ENCODE measurements at places on chromosomes 5 and 9.

- DNase-seq: no peak
Observed at GRCh38 chr5:141713616-141714309, 31.7 kb upstream of the ARAP3 start.

GRCh38 chr5:55907927-55908326 is 56.8 kb downstream of the IL31RA start:
- no peak for DNase-seq

DNA sequence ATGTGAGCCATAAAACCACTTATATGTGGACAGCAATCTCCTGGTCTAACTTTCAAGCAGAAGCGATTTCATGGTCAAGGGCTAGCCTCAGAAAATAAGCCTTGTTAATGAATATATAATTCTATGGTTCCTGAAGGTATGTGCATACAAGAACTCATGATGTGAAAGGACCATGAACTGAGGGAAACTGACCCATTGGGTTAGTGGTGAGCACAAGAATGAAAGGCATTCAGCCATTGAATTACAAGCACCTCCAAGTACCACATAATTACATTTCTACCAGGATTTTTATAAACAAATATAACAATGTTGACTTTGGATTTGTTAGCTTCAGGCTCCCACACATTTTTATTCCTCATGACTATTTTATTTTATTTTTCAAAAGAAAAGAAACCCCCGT is 459.0 kb downstream of the TLE4 start:
- no peak for DNase-seq

DNA sequence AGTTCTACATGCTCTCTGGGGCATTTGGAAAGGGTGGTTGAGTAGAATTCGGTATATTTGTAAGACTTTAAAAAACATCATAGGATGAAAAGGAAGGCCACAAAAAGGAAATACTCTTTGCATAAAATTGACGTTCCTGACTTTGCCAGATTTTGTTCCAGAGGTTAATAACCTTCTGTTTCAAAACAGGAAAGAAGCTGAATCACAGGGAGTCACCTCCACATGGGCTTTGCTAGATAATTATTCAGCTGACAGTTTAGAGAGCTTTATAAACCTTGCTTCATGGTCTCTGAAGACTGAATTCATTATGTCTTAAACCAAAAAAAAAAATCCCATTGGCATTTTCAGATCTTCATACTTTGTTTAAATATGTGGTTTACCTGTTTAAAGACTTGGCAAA is 203.7 kb downstream of the SEMA6A start:
- no peak for DNase-seq

- DNase-seq: no peak
Observed at GRCh38 chr5:93805616-93806379, 64.4 kb upstream of the POU5F2 start.

DNA sequence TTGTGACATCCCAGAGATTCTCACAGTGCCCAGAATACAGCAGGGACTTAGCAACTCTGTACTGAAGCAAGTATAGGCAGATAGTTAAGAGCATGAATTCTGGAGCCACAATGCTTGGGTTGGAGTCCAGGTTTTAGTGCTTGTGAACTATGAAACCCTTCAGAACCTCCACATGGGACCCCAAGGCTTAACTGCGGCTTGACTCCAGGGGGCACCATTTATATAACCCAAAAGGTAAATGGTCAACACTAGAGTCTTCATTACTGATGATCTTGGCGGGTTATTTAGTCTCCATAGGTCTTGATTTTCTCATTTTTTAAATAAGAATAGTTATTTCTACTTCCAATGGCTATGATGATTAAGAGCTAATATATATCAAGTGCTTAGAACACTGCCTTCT is 390.3 kb downstream of the TAF11L14 start:
- DNase-seq: no peak

- peak; percentile 90 for DNase-seq
Observed at GRCh38 chr9:4297151-4297785, 2.6 kb downstream of the GLIS3 start.

DNA sequence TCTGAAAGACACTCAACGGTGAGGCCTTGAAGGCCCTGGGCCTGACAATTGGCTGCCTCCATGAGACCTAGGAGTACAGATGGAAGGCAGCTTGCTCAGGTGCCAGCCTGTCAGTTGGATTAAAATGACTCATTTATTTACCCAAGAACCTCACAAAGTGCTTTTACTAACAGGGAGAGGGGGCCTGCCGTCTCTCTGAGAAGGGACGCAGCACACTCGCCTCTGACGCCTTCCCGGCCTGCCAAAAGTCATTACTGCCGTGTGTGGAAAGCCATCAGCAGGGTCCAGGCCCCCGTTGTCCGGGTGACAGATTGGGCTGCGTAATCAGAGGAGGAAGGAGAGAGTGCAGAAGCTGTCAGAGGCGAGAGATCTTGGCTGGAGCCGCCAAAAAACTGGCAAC is 32.4 kb downstream of the DDX31 start:
- DNase-seq: no peak

DNA sequence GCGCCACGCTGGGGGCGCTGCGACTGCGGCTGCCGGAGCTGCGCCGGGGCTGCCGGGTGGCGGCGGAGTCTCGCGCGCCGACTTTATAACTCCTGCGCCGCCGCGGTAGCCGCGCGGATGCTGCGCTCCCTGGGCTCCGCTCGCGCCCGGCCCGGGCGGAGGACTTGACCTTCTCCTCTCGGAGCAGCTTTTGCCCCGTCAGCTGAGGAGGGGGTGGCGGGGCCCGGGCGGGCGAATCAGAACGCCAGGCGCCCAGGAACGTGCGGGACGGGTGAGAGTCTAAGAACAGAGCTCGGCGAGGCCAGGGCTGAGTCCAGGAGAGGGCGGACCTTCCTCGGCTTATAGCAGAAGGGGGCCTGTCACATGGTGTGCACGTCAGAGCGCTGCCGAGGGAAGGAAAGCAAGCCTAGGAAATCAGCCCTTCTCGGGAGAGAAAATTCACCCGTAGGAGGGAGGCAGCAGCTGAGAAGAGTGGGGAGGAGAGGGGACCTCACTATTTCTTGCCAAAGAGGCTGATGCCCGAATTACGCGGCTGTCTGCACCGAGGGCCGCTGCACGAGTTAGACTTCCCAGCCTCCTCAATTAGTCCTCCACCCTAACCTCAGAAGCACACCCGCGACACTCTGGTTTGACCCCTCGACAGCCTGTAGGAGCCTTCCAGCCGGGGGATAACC is at the start of gene FOXD1:
Gene FOXD1, minus strand, starts transcription at position 315 of the 674 bp plus-strand sequence. CDS start 415 bp downstream, outside the sequence.
- peak; percentile 99 for DNase-seq

GRCh38 chr5:34867660-34868059 is 28.7 kb downstream of the TTC23L start:
- DNase-seq: no peak

GRCh38 chr5:16577677-16578076 is 39.1 kb downstream of the RETREG1 start:
- DNase-seq: no peak

DNA sequence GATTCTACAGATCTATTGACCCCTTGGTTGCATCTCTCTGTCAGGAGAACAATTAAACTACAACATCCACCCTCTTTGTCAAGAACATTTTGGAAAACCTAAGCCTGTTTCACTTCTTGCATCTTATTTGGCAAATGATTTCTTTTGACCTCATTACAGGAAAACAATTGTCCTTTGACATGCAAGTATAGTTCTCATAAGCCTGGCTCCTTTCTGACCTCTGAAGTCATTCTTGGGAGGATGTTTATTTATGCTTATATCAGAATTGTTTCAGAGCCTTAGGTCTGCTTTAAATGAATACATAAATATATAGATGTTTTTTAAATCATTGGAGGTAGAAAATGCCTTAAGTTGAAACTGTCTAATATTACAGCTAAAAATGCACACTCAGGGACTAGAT is 361.3 kb upstream of the PTGER4 start:
- no peak for DNase-seq

DNA sequence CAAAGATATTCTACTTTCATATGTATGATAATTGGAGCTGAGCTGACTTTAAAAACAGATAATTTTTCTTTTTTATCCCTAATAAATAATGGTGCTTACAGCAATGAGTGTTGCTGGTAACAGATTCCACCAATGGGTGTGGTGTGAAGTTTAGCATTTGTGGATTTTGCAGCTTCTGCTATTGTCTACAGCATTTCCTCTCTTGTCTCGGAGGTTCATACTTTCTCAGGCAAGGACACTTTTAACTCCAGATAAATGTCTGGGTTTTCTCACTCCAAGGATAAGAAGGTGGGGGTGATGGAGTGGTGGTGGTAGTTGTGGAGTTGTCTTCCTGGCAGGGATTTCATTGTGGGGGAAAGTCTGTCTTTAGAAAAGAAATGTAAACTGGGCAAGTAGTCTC is 120.0 kb upstream of the CDKN2B start:
- DNase-seq: peak; percentile 67

DNA sequence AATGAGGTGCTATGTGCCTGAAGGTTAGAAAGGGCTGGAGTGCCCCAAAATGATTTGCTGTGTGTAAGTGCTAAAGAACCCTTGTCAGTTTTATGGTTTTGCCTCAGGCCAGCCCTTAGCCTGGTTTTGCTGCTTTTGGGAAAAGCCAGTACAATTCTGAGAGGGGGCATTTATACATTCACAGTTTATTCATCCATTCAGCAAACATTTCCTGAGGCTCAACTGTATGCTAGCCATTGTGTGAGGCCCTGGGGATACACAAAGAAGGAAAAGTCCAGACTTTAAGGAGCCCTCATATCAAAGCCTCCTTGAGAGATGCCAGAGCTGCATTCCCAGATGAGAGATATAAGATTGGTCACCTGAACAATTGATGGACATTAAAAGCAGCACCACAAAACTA is 115.2 kb upstream of the PLCXD3 start:
- no peak for DNase-seq

DNA sequence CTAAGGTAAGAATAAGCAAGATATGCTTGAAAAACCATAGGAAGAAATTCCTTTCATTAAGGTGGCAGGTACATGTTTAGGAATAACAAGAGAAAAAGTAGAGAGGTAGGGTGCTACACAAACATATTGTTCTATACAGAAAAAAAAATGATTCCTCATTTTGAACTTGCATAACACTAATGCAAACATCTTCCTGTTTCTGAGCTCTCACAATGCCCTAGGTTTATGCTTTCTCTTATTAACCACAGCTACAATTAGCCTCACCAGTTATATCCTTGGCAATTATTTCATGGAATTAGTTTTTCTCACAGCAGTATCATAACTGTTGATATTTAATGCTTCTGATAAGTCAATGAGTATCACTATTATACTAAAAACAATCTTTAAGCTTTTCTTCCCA is 20.7 kb downstream of the CEMIP2 start:
- DNase-seq: no peak

GRCh38 chr5:87354496-87354895 is 58.2 kb downstream of the CCNH start:
- DNase-seq: no peak

DNA sequence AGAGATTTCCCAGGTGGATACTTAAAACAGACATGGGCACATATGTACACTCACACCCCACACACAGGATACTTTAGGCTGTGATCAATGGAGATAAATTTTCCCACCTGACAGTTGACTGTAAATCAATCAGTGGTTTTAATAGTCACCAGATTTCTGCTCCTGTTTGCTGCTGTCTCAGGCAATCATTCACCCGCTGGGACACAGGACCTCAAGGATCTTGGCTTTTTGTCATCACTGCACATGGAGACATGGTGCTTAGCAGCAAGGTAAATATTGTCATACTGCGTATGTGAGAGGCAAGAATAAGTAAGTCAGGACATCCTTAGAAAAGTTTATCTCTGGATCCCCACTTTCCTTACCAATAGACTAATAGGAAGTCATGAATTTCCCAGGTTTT is 60.8 kb upstream of the KLF9 start:
- DNase-seq: peak; percentile 50

GRCh38 chr5:109859537-109859936 is 169.8 kb downstream of the MAN2A1 start:
- no peak for DNase-seq

GRCh38 chr5:108786806-108787483 is 39.2 kb downstream of the FER start:
- no peak for DNase-seq

GRCh38 chr5:71569748-71570509 is 17.2 kb upstream of the MCCC2 start:
- no peak for DNase-seq
